Thoracic aorta endothelial cell (primary cell): ENCODE measurements at places on chromosomes 3 and 15. TPM values are rescaled to one million over a fixed set of nuclear protein-coding genes. Genes with fewer than 3 reads are reported as not detected.

BCHE gene
- 0.13 and 0.14 TPM in 2 replicates for total RNA-seq

PRC1 gene
- 194 and 268 TPM in 2 replicates for total RNA-seq

IL17RE gene
- total RNA-seq, result 0.13 and 0.29 TPM in 2 replicates

CLRN1 gene
- not detected in 2 replicates for total RNA-seq

DPH3 gene
- 23.4 and 27.0 TPM in 2 replicates for total RNA-seq

ITPKA gene
- total RNA-seq, result 0.36 and 1.2 TPM in 2 replicates

LTK gene
- 0.07 and 0.13 TPM in 2 replicates for total RNA-seq

SEMA5B gene
- total RNA-seq, result 0.07 TPM in 1 of 2 replicates, not detected in the other

RPL29 gene
- 968 and 1,125 TPM in 2 replicates for total RNA-seq

CEMIP gene
- 0.50 and 1.1 TPM in 2 replicates for total RNA-seq
